ENCODE measurements at places on chromosomes 12 and 14.
A peak's percentile ranks its signal among the peaks of the same experiment; 100 is the strongest.

- peak; percentile 75 for DNase-seq
Observed at GRCh38 chr12:52419656-52420055, 13.5 kb upstream of the KRT82 start.

DNA sequence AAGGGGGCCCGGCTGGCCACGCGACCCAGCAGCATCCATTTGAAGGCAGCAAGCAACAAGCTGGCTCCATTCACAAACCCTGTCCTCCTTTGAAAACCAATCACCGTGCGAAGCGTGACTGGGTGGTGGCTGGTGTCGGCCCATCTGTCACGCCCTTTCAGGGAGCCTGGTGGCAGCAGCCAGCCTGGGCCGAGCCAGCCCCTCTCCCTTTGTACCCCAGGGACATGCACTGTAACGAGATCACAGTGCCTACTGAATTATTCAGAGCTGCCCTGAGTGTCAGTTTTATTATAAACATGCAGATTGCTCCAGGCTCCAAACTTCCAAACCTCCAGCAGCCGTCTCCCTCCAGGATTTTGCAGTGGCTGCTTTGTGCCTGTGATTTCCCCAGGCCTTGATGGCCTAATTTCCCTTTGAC lies 22.3 kb upstream of the CTDSP2 start:
- peak; percentile 26 for DNase-seq

- peak; percentile 74 for DNase-seq
Observed at GRCh38 chr12:51593539-51593938, 2.5 kb downstream of the SCN8A start.

- no peak for DNase-seq
Observed at GRCh38 chr14:77230914-77231313, 40.1 kb downstream of the NGB start.

- no peak for DNase-seq
Observed at GRCh38 chr14:41360126-41360525, 246.6 kb upstream of the LRFN5 start.

- DNase-seq = peak; percentile 57
Observed at GRCh38 chr14:59282378-59282765, 93.9 kb downstream of the DAAM1 start.

DNA sequence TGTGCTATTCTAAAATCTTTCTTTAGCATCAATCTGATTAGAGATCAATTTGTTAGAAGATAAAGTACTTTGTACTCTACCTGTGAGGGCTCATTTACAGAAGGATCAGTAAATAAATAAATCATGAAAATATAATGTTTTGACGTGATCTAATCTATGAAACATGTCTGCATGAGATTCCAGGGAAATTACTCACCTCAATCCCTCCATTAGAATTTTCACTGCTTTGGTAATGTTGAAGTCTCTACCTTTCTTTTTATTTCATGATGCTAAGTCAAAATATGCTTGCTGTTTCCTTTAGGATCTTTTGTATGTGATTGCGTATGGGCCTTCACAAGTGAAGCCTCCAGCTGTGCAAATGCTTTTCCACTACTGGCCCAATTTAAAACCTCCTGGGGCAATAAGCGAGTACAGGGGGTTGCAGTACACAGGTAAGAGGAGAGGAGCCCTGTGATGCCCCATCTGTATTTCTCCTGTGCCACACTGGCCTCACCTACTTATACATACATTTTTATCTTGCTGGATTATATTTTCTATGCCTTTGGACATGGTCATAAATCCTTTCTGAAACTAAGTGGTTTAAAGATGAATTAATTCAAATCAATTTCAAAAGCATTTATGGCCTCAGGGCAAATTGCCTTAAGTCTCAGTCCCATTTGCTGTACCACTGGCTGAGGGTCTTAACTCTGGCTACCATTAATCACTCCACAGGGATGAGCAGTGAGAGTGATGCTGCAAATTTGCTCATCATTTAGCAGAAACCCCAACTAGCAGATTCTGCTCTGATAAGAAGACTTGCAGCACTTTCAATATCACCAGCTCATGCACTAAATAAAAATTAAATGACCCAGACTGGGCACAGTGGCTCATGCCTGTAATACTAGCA lies 66.4 kb downstream of the UNC79 start:
- DNase-seq = no peak

- DNase-seq = no peak
Observed at GRCh38 chr12:57055824-57056223, 5.9 kb upstream of the MYO1A start.

GRCh38 chr14:31127690-31128089 lies 79.9 kb downstream of the HECTD1 start:
- DNase-seq = peak; percentile 7

GRCh38 chr12:52038447-52038846 lies 12.8 kb upstream of the NR4A1 start:
- peak; percentile 45 for DNase-seq

GRCh38 chr12:124761871-124762270 lies 101.8 kb downstream of the SCARB1 start:
- DNase-seq = no peak

DNA sequence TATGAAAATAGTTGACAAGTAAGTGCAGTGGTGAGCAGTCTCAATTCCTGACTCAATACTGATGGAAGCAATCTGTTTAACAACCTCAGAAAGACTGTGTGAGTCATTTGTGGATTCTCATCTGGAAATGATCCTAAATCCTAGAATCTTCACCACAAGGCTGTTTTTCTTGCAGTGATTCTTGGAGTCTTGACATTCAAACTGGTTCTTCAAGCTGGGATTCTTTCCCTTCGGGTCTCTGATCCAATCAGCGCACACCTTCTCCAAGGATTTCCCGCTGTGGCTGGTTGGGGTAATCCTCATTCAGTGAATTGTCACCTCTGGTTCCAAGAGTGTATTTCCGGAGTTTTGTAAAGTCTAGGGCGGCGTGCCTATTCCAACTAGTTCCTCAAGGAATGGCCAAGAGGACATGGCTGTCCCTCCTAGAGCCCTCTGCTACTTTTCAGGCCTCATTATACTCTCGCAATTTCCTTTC lies 37.7 kb upstream of the FOXJ2 start:
- peak; percentile 96 for DNase-seq

GRCh38 chr14:101716956-101717662 lies 44.4 kb upstream of the PPP2R5C start:
- peak; percentile 46 for DNase-seq

DNA sequence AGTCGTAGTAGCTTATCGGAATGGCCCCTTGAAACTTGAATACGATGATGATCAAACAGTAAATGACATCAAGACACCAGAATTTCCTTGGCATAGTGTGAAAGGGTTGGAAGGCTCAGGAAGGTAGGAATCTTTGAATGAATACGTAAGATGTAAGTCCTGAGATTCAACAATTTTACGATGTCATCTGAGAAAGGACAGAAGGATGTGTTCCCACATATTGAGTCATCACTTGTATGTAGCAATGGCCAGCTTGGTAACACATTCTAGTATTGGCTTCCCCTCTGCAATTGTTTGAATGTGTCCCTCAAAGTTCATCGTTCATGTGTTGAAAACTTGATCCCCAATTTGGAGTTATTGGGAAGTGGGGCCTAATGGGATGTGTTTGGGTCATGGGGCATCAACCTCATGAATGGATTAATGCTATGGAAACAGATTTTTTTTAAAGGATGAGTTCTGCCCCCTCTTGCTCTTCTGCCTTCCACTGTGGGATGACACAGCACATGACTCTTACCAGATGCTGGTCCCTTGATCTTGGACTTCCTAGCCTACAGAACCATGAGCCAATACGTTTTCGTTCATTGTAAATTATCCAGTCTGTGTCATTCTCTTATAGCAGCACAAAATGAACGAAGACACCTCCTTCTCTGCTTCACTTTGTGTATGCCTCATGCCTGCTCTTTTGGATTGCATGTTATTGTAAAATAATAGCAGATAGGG lies 284.6 kb downstream of the BCAT1 start:
- DNase-seq = peak; percentile 11

GRCh38 chr14:71834284-71835204 lies 97.7 kb upstream of the RGS6 start:
- no peak for DNase-seq

Measured in EH (cell line).